CMK (cell line): ENCODE measurements at places on chromosomes 6 and 20.

DNA sequence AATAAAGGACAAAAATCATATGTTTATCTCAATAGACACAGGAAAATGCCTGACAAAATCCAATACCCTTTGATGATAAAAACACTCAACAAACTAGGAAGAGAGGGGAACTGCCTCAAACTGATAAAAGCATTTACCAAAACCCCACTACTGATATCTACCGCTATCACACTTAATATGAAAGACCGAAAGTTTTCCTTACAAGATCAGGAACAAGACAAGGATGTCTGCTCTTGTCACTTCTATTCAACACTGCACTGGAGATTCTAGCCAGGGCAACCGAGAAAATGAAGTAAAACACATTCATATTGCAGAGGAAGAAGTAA lies 25.1 kb downstream of the GZF1 start:
- DNase-seq: peak; percentile 82

DNA sequence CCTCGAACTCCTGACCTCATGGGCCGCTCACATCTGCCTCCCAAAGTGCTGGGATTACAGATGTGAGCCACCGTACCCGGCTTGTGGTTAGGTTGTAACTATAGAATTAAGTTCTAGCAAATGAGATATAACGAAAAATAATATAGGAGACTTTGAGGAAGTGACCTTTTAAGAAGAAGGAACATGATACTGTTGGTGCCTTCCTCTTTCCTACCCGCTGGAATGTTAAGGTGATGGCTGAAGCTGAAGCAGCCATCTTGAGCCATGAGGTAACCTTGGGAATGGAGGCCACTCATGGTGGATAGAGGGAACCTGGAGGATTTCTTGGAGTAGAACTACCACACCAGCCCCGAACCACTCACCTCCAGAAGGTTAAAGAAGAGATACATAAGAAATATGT lies 48.1 kb upstream of the MDGA1 start:
- no peak for DNase-seq

DNA sequence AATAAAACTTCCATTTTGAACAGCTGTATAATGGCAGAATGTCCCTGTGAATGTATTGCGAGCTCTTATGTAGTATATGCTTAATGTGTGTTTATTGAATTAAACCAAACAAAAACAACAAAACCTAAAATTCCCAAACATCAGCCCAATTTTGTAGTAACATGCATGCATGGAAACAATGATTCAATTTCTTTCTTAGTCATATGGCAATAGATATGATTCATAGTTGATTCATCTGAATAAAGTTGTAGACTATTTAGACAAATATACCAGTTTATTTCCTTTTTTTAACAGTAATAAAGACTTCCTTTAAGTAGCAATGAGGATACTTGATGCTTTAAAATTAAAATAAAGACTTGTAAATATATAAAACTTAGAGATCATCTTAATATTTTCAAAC lies 670.6 kb downstream of the CD109 start:
- no peak for DNase-seq

GRCh38 chr6:53446151-53446550 lies 97.4 kb upstream of the ELOVL5 start:
- no peak for DNase-seq

- no peak for DNase-seq
Measured at GRCh38 chr6:93366506-93366905, 52.9 kb downstream of the EPHA7 start.

- DNase-seq: no peak
Measured at GRCh38 chr6:13725570-13725969, 13.9 kb upstream of the RANBP9 start.
